ENCODE measurements at places on chromosomes 12 and 14.

GRCh38 chr12:82952946-82953345 is 266.2 kb downstream of the TMTC2 start:
- DNase-seq = no peak

DNA sequence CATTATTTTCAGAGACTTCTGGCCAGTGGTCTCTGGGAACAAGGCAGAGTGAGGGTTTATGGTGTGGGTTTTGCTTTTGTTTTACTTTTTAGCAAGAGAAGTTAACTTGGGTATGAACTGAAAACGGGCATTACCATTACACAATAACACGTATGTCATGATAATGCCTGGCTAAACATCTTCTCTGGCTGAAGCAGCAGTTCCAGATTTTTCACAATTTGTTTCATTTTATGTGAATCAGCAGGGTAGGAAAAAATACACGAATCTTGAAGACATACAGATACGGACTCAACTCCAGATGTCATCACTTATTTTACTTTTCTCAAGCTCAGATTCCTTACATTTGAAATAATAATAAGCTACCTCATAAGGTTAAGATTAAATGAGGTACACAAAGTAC is 2.5 kb upstream of the PCNX4 start:
- no peak for DNase-seq

GRCh38 chr14:25121337-25122129 is 71.6 kb upstream of the STXBP6 start:
- DNase-seq = no peak

- DNase-seq = no peak
Observed at GRCh38 chr12:85237327-85237726, 42.7 kb upstream of the ALX1 start.

GRCh38 chr12:53279888-53280498 is 11.9 kb downstream of the ESPL1 start:
- no peak for DNase-seq

DNA sequence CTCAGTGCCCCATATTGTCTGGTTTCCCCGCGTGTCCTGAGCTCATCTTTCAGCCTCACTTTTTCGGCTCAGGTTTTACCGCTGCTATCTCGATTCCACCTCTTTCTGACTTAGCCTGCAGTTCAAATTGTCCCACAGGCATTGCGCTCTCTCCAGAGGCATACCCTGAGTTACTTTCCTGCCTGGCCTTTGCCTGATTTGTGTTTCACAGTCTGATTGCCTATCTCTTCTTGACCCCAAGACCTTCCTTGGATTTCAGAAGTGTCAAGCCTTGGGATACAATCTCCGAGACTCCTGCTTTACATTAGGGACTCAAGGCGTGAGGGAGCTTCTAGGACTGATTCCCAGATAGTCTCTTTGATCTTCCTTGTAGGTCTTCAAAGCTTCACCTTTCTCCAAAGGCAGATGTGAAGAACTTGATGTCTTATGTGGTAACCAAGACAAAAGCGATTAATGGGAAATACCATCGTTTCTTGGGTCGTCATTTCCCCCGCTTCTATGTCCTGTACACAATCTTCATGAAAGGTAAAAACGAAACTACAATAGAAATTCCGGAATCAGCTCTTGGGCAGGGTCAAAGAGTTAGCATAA is 629 bp downstream of the LETMD1 start:
- DNase-seq = no peak

GRCh38 chr12:24505366-24506015 is 443.4 kb downstream of the BCAT1 start:
- no peak for DNase-seq

DNA sequence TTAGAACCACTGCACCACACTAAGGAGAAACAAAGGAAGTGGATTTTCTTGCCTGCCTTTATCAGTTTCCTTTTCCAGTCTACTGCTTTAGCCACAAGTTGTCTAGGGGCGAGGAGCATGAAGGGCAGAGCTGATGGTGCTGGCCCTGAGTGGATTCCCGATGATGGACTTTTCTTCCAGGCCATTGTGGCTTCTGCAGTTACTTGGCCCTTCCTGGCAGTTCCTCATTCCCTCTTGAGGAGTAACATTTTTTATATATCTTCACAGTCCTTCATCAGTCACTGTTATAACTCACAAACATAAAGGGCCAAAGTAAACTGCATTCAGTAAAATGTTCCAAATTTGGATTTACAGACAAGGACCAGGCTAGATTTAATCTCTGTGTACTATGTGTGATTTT is 61.2 kb upstream of the SRSF5 start:
- DNase-seq = no peak

DNA sequence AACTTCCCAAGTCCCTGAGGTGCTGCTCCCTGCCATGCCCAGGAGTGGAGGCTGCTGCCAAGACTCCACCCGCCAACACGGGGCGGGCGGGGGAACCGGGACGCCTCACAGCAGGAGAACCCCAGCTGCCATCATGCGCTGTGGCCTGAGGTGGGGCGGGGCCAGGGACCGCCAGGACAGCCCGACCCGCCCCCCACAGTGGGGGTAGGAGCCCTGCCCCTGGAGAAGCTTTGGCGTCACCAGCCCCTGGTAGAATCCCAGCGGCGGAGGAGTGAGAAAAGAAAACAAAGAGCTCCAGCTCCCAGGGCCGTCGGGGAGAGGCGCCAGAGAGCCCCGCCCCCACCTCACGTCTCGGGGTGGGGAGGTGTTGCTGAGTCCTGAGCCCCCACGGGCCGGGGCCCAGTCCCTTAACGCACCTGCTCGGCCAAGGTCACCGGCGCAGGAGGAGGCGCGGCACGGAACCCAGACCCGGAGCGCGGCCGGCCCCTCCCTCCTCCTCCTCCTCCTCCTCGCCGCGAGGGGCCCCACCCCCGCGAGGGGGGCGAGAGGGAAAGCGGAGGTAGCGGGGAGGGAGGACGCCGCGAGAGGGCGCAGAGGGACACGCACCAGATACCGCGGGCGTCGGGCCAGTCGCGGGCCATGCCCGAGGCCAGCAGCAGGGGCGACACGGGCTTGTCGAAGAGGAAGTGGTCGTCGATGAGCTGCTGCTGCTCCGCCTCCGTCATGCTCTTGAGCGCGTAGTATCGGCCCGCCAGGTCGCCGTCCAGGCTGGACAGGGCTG is 1.8 kb downstream of the CKB start:
- DNase-seq = peak; percentile 86

GRCh38 chr12:1579651-1580435 is 14.5 kb downstream of the FBXL14 start:
- DNase-seq = no peak

- no peak for DNase-seq
Observed at GRCh38 chr12:130932061-130932930, 21.4 kb upstream of the ADGRD1 start.

DNA sequence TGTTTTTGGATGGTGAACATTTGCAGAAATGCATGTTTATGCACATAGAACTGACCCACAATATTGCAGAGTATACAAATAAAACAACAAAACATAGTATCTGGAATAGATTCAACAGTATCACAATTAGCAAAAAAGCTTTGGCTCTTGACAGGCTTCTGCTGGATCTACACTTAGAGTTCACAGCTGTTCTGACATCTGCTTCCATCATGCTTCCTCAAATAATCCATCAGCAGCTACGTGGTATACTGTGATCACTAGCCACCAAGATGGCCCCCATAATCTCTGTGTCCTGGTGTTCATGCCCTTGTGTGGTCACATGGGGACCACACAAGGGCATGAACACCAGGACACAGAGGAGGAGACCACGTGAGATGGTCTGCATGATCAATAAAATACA is 166.6 kb upstream of the CCDC198 start:
- DNase-seq = no peak

DNA sequence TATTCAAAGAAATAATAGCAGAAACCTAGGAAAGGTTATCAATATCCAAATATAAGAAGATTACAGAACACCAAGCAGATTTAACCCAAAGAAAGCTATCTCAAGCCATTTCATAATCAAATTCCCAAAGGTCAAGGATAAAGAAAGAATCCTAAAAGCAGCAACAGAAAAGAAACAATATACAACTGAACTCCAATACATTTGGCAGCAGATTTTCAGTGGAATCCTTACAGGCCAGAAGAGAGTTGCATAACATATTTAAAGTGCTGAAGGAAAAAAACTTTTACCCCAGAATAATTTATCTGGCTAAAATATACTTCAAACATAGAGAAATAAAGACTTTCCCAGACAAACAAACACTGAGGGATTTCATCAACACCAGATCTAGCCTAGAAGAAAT is 54.3 kb downstream of the DENND5B start:
- DNase-seq = no peak

DNA sequence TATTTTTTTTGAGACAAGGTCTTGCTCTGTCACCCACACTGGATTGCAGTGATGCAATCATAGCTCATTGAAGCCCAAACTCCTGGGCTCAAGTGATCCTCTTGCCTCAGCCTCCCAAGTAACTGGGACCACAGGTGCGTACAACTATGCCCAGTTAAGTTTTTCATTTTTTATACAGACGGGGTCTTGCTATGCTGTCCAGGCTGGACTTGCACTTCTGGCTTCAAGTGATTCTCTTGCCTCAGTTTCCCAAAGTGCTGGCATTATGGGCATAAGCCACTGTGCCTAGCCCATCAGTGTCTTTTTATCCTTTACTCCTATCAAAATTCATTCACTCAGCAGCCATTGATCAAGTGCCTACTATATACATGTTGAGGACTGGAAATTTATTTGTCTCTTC is 9.0 kb downstream of the PTPN11 start:
- DNase-seq = no peak

DNA sequence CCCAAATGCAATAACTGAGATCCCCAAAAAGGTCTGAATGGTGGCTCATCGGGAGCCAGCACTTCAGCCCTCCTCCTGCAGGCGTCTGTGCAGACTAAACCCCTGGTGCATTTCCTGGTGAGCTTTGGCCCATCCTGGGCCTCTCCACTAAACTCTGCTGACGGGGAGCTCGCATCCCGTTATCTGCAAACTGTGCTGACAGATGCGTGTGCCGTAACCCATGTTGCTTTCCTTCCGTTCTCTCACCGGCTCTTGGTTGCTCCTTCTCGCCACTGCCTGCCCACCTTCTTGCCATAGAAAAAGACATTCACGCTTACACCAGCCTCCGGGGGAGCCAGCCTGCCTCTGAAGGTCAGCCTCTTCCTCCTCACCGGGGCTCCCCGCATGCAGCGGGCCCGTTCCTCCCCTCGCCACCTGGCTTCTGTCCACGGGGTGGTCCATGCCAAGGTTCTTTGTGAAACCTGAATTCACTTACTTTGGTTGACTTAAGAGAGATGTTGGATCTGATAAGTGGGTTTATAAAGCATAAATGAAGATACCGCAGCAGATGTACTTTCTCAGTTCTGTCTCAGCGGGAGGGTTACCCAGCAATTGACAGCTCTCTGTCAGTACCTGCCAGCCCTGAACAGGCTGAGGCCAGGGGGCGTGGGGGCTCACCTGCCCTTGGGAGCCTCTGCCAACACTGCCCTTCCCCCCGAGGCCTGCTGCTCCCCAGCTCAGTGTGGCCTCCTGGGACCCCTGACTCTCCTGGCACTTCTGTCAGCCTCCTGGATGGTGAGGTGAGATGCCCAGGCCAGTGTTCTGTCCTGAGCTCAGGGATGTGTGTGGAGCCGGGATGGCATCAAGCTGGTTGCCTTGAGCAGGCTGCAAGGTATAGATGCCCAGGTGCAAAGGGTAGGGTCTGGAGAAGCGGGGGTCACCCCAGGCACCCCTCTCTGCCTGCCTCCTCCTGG is 14.2 kb downstream of the ZFYVE21 start:
- no peak for DNase-seq

DNA sequence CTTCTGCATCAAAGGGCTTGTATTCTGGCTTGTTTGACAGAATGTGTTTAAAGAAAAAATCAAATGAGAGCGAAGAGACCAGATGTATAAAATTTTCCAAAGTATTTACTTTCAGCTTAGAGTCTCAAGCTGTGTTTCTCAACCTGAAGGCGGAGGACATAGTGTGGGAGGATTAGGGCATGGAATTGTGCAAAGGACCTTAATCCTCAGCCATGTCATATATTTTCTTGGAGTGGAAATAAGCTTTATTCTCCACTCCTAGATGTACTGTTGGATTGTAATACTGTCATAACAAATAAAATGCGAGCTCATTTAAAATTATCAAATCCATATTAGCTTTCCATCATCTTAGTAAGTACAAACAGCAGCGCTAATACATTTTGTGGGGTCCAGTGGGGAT is 154.0 kb downstream of the PAH start:
- DNase-seq = no peak

DNA sequence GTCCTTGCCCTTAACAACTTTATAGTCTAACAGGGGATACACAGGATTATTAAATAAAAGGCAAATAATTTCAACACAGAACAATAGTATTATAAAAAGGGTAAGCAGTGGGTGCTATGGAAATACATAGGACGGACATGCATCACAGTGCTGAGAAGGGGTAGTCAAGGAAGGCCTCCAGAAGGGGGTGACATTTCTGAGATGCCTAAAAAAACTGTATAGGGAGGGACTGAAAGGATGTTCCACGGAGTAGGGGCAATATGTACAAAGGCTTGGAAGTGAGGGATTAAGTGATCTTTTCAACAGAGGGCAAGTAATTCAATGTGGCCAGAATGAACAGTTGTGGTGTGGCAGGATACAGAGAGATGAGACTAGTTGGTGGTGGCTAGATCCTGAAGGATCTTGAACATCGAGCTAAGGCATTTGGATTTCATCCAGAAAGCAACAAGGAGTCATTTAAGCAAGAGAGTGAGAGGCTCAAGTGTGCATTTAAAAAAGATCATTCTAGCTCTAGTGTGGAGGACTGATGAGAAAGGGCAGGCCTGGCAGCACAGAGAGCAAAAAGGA is 8.9 kb upstream of the ATP5MC2 start:
- DNase-seq = no peak

- no peak for DNase-seq
Observed at GRCh38 chr14:38248321-38249028, 7.4 kb downstream of the CLEC14A start.

DNA sequence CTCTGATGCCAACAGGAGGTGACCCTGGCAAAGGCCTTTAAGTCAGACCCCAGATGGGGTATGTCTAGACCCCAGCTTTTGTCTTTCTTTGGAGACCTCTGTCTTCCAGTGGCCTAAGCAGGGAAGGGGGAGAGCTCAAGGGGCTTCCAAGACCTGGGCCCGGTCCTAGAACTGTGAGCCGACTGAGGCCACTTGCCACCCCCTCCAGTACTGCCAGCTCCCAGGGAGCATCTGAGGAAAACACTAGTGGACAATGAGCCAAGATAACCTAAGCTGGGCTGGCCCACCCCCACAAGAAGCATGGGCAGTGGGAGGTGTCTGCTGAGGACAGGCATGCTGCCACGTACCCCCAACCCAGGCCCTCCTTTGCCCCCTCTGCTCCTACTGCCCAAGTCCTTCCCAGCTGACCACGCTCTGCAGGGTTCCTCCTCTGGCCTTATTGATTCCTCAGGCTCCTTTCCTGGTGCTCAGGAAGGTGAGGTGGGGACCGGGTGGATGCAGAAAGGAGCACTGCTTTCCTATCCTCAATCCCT is 21.1 kb downstream of the VDR start:
- DNase-seq = no peak

GRCh38 chr12:114409852-114410600 is 4.1 kb upstream of the TBX5 start:
- no peak for DNase-seq

GRCh38 chr12:78880078-78880477 is 15.5 kb downstream of the SYT1 start:
- no peak for DNase-seq
